Caco-2 (cell line): ENCODE measurements at places on chromosomes 3 and 15. TPM values are rescaled to one million over a fixed set of nuclear protein-coding genes. Genes with fewer than 3 reads are reported as not detected.

DNA sequence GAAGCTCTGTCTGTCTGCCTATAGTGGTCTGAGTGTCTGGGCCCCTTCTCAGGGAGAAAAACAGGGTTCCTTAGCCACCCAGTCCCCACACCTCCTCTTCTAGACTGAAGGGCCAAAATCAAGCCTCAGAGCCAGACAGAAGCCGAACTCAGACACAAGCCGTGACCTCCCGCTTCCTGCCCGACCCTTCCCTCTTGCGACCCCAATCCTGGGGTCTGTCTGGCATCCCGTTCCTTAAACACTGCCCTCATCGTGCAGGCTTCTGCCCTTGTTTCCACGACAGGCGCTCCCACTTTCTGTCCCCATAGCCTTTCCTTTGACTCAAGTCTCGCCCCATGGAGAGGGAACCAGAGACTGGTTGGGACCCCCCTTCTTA is 32.3 kb downstream of the EPHB3 start:
- no peak overlapping the region for H3K27ac ChIP-seq
- no peak for DNase-seq
- no peaks in the 10 kb centered on the region for H3K27me3 ChIP-seq
- no peak overlapping the region for H3K4me3 ChIP-seq
- H3K4me1 ChIP-seq: no peaks in the 10 kb centered on the region

GRCh38 chr3:13470894-13471574 is 9.1 kb upstream of the HDAC11 start:
- no peaks in the 10 kb centered on the region for H3K4me1 ChIP-seq
- H3K27ac ChIP-seq: no peak overlapping the region
- no peak for DNase-seq
- no peak overlapping the region for H3K4me3 ChIP-seq
- H3K27me3 ChIP-seq: no peaks in the 10 kb centered on the region

DNA sequence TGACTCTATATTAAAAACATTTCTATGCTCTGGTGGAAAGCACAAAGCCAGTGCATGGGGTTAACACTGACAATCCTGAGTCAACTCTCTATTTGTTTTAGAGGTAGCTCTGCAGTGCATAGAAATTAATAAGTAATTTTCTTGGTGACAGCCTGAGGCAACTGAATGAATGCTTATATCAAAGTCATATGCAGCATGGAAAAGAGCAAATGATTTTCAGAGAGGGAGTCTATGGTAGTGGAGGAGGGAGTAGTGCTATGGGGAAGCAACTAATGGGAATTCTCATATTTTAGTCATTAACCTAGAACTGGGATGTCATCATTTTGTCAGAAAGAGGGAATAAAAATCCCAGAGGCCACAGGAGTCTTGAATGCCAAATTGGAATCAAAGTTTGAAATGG is 99.1 kb downstream of the CLSTN2 start:
- H3K4me1 ChIP-seq: no peaks in the 10 kb centered on the region
- no peak overlapping the region for H3K4me3 ChIP-seq
- no peak overlapping the region for H3K27ac ChIP-seq
- H3K27me3 ChIP-seq: no peaks in the 10 kb centered on the region
- no peaks in the 10 kb centered on the region for H3K36me3 ChIP-seq

DNA sequence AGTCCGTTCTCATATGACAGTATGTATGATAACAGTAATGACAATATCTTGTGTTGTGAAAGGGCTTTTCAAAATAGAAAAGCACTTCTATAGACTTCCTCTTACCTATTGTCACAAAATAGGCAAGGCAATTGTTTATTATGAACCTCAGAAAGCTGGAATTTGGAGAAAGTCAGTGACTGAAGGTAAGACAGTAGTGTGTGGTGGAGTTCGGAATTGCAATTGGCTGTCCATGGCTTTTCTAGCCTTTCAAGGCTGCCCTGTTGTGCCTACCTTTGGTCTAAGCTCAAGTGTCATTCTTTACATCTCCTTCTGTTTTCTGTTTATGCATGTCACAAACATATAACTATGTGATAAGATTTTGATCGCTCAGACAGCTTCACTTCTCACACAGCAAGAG is 219.3 kb upstream of the NR2E3 start:
- H3K27me3 ChIP-seq: no peaks in the 10 kb centered on the region
- no peaks in the 10 kb centered on the region for H3K36me3 ChIP-seq
- no peak overlapping the region for H3K4me3 ChIP-seq
- H3K4me1 ChIP-seq: no peaks in the 10 kb centered on the region
- H3K27ac ChIP-seq: no peak overlapping the region
- DNase-seq: no peak

DNA sequence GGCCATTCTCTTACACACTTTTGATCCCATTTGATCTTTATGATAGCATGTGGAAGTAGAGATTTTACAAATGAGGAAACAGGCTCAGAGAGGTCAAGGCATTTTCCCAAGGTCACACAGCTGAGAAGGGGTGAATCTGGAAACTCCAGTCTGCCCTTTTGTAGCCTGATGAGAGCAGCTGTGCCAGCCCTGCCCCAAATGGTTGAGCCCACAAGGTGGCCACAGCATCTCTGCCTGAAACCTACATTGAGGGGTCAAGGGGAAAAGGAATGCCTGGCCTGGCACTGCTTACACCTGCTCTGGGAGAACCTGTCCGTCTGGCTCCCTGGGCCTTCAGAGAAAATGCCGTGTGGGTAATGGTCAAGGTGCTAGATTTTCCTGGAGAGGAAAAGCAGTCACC is 200.2 kb upstream of the LINGO1 start:
- H3K36me3 ChIP-seq: no peaks in the 10 kb centered on the region
- no peaks in the 10 kb centered on the region for H3K4me1 ChIP-seq
- no peaks in the 10 kb centered on the region; the same call in 1 of the 2 replicates for H3K27me3 ChIP-seq
- no peak overlapping the region for H3K4me3 ChIP-seq
- peak; percentile 8 for DNase-seq
- no peak overlapping the region for H3K27ac ChIP-seq

GRCh38 chr3:142159083-142159740 is 9.9 kb upstream of the TFDP2 start:
- no peak for DNase-seq
- no peak overlapping the region for H3K27ac ChIP-seq
- H3K27me3 ChIP-seq: no peaks in the 10 kb centered on the region

DNA sequence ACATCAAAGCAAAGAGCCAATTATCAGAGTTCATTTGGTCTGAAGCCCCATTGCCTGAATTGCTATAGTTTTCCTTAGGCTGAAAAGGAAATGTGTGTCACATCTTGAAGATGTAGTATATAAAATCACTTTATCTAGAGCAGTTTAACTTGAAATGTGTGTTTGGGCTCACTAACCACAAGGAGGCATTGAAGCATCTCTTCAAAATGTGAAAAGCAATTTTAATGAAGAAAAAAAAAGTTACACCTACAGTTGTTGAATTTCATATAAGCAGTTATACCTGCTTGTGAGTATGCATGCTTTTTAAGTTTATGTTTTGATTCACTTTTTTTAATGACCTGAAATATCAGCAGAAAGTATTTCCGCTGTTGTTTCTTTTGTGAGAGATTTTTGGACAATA is 129.3 kb downstream of the IQCH start:
- no peaks in the 10 kb centered on the region for H3K4me1 ChIP-seq
- no peaks in the 10 kb centered on the region for H3K27me3 ChIP-seq
- H3K4me3 ChIP-seq: no peak overlapping the region
- no peak overlapping the region for H3K27ac ChIP-seq

- H3K36me3 ChIP-seq: no peaks in the 10 kb centered on the region
- no peak overlapping the region for H3K4me3 ChIP-seq
- no peak overlapping the region for H3K27ac ChIP-seq
- DNase-seq: no peak
- peaks cover 14% of the 10 kb centered on the region for H3K4me1 ChIP-seq
These were observed 124.7 kb upstream of the RAD18 start for GRCh38 chr3:9087831-9088413.

DNA sequence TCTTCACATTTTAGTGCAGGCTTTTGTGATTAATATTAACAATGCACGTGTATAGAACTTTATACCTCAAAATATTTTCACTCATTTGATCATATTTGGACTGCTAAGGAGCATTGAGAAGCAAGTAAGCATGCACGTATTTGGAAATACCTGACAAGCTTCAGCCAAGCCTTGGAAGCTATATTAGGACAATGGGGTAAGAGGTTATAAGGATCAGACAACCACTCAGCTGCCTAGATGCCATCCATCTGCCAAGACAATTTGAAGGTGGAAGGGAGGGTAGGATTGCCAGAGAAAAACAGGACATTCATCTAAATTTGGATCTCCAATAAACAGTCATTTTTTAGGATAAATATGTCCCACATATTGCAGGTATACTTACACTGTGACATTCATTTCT is 394.9 kb upstream of the CFAP20DC start:
- H3K27me3 ChIP-seq: no peaks in the 10 kb centered on the region; the same call in 1 of the 2 replicates
- no peaks in the 10 kb centered on the region for H3K36me3 ChIP-seq
- no peak overlapping the region for H3K27ac ChIP-seq
- no peak for DNase-seq
- H3K4me1 ChIP-seq: no peaks in the 10 kb centered on the region
- H3K4me3 ChIP-seq: no peak overlapping the region

DNA sequence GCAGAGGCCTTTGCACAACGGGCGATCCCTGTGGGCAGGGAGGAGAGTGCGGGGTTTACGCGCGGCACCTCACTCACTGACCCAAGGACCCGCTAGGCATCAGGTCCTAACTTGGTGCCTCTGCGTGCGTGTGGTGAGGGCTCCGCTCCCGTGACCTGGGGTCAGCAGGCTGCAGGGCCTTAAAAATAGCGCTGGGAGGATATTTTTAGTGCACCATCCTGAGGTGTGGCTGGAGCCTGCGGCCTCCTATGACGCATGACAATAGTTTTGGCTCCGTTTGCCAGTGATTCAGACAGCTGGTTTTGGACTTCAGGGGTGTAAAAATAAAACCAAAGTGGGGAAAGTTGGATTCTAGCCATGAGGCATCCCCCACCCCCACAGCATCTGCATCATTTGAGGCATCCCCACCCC is 139.0 kb downstream of the FAM43A start:
- no peak overlapping the region for H3K4me3 ChIP-seq
- no peaks in the 10 kb centered on the region for H3K36me3 ChIP-seq
- no peaks in the 10 kb centered on the region for H3K27me3 ChIP-seq
- no peaks in the 10 kb centered on the region for H3K4me1 ChIP-seq

DNA sequence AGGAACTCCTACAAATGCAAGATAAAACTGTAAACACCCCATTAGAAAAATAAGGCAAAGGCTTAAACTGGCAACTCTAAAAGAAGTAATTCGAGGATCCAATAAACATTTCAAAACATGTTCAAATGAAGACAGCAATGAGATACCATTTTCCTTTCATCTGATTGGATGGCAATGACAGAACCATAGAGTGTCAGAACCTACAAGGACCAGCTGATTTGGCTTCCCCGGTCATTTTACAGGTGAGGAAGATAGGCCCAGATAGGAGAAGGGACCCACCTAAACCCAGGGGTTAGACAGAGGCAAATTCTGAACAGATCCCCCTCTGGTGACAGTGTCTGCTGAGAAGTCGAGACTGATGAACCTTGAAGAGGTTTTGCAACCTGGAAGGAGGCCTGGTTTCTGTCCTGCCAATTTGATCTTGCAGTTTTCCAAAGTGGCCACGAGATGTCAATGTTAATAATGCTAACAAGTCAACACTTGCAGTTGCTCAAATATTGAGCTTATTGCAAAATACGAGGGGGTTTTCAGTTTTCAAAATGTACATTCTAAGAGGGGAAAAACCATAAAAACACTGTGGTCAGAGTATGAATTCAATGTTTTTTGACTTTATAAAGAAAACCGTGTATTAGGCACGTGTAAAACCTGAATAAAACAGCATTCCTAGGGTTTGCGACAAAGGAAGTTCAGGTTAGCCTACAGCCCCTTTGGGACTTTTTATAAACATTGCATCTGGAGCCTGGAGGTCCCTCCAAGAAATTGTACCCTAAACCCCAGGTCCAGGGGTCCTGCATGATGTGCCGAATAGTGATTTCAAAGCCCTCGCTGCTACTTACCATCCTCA is 21.5 kb downstream of the CFAP161 start:
- no peaks in the 10 kb centered on the region for H3K36me3 ChIP-seq
- H3K4me3 ChIP-seq: no peak overlapping the region
- DNase-seq: no peak
- no peaks in the 10 kb centered on the region for H3K4me1 ChIP-seq
- no peak overlapping the region for H3K27ac ChIP-seq

The GPR62 gene
- total RNA-seq: not detected in 2 replicates

The THAP10 gene
- total RNA-seq: 1.7 and 1.9 TPM in 2 replicates

The CHRM5 gene
- not detected in 2 replicates for total RNA-seq

The CA12 gene
- total RNA-seq: 1.0 and 1.3 TPM in 2 replicates

The HGD gene
- total RNA-seq: 76.3 and 102 TPM in 2 replicates

The ALDH1A2 gene
- total RNA-seq: 0.61 and 0.65 TPM in 2 replicates
